Esophagus muscularis mucosa (tissue), 4 donors: ENCODE measurements at places on chromosomes 12 and 14. TPM values are rescaled to one million over a fixed set of nuclear protein-coding genes. Genes with fewer than 3 reads are reported as not detected.

GRCh38 chr12:19597167-19598026 is 158.1 kb downstream of the AEBP2 start:
- no peak for DNase-seq
- no peak overlapping the region for H3K4me3 ChIP-seq
- H3K27ac ChIP-seq, result no peak overlapping the region

DNA sequence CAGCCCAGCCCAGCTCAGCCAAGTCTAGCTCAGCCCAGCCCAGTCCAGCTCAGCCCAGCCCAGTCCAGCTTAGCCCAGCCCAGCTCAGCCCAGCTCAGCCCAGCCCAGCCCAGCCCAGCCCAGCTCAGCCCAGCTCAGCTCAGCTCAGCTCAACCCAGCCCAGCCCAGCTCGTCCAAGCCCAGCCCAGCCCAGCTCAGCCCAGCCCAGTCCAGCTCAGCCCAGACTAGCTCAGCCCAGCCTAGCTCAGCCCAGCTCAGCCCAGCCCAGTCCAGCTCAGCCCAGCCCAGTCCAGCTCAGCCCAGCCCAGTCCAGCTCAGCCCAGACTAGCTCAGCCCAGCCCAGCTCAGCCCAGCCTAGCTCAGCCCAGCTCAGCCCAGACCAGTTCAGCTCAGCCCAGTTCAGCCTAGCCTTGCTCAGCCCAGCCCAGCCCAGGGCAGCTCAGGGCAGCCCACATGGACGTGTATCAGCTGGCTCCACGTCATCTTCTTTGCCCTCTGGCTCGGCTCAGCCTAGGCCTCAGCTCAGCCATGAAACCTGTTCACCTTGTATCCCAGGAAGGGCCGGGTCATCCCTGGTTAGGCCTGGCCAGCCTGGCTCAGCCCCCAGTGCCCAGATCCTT is 185.6 kb downstream of the TMEM121 start:
- H3K36me3 ChIP-seq, result no peaks in the 10 kb centered on the region
- no peak overlapping the region for H3K27ac ChIP-seq
- H3K4me1 ChIP-seq, result no peaks in the 10 kb centered on the region
- no peak overlapping the region for H3K4me3 ChIP-seq
- no peaks in the 10 kb centered on the region for H3K27me3 ChIP-seq

GRCh38 chr14:106508216-106508615 is 981.8 kb downstream of the TMEM121 start:
- H3K4me1 ChIP-seq, result no peaks in the 10 kb centered on the region
- H3K27me3 ChIP-seq, result peaks cover 16% of the 10 kb centered on the region
- no peak overlapping the region for H3K27ac ChIP-seq
- H3K36me3 ChIP-seq, result no peaks in the 10 kb centered on the region

DNA sequence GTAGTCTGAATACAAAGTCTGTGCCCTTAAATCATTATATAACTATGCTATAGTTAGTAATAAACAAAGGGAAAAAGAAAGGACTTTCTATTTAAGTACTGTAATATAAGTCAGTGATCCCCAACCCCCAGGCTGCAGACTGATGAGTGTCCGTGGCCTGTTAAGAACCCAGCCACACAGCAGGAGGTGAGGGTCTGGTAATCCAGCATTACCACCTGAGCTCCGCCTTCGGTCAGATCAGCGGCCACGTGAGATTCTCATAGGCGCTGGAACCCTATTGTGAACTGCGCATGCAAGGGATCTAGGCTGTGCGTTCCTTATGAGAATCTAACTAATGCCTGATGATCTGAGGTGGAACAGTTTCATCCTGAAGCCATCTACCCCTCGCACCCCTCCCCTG is 15.7 kb downstream of the NFYB start:
- H3K36me3 ChIP-seq, result peaks cover 12% of the 10 kb centered on the region
- peaks cover 29% of the 10 kb centered on the region for H3K4me1 ChIP-seq
- peak overlapping the region; percentile 34 for H3K27ac ChIP-seq
- H3K4me3 ChIP-seq, result no peak overlapping the region
- H3K27me3 ChIP-seq, result no peaks in the 10 kb centered on the region
- no peak for DNase-seq

DNA sequence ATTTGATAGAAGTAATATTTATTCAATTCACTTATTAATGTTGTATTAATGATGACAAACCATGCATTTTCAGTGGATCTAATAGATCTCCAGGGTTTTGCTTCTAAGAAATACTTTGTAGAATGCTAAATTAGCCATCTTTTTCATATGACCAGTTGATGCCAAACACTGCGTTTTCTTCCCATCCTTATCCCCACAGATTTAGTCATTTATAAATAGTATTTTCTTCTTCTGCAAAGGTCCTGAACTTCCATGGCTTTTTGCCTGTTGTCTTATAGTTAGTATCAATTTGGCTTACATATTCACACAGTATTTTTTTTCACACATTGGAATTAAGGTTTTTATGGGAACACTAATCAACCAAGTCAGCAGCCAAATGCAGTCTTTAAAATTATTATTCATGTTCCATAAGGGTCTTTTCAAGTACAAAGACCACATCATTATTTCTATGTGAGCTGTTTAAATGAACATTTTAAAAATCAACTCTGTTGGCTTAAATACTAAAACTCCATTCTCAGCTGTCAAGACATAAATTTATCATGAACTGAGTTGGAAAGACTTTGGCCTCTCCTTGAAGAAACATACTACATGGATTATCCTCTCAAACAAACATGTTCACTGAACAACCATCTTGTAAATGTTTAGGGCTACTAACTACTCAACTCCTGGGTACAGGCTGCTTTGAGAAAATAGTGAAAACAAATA is 1278.4 kb upstream of the FLRT2 start:
- H3K27me3 ChIP-seq, result no peaks in the 10 kb centered on the region
- no peaks in the 10 kb centered on the region for H3K36me3 ChIP-seq

GRCh38 chr14:50344116-50344775 is 32.1 kb downstream of the DMAC2L start:
- no peaks in the 10 kb centered on the region for H3K27me3 ChIP-seq
- H3K4me1 ChIP-seq, result peaks cover 56% of the 10 kb centered on the region
- no peak for DNase-seq
- no peaks in the 10 kb centered on the region for H3K36me3 ChIP-seq

- no peaks in the 10 kb centered on the region for H3K36me3 ChIP-seq
- H3K4me1 ChIP-seq, result no peaks in the 10 kb centered on the region
- H3K27ac ChIP-seq, result no peak overlapping the region
- DNase-seq, result peak; percentile 74
Observed at GRCh38 chr12:34395056-34396005, 373.0 kb downstream of the ALG10 start.

DNA sequence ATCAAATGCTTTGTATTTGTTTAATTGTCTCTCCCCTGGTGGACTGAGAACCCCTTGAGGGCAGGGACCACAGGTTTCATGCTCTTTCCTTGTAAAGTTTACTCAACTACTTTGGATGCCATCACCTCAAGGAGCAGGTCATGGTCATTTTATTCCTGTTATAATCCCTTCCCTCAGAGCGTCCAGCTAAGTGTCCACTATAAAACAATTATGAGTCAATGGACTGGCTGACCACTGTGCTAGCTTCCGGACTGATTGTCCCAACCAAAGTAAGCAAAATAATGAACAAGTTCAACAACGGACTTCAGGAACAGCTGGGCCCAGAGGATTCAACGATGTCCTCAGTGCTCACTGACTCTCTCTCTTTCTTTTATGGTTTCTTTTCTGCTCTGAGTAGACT is 18.2 kb downstream of the AK7 start:
- peak; percentile 68 for DNase-seq
- H3K4me1 ChIP-seq, result no peaks in the 10 kb centered on the region
- no peaks in the 10 kb centered on the region for H3K27me3 ChIP-seq
- H3K36me3 ChIP-seq, result no peaks in the 10 kb centered on the region
- H3K27ac ChIP-seq, result no peak overlapping the region

DNA sequence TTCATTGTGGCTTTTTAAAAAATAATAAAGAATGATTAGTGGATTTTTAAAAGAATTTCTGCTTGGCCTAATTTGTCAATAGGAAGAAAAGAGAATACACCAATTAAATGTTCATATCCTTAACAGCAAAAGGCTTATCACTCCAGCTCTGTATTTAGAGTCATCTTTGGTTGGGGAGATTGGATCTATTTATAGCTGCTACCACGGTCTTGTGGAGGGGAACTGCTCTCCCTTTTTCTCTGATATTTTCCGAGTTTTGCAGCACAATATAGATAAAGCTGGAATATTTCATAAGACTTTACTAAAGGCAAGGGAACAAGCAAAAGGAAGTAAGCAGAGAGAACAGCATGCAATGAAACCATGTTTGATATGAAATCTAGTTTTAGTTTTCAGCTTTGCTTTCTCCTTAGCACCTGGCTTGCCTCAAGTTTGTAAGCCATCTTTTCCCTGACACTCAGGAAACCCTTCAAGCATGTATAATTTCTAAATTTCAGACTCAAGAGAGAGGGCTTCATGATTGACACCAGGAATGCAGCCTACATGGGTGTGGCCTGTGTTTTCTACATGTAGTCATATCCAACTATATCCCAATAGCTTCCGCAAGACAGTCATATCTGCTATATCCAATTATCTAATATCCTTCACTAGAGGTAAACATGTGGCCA is 35.2 kb downstream of the BRMS1L start:
- no peaks in the 10 kb centered on the region for H3K4me1 ChIP-seq
- peaks cover 43% of the 10 kb centered on the region for H3K36me3 ChIP-seq
- H3K27ac ChIP-seq, result no peak overlapping the region
- H3K27me3 ChIP-seq, result no peaks in the 10 kb centered on the region

DNA sequence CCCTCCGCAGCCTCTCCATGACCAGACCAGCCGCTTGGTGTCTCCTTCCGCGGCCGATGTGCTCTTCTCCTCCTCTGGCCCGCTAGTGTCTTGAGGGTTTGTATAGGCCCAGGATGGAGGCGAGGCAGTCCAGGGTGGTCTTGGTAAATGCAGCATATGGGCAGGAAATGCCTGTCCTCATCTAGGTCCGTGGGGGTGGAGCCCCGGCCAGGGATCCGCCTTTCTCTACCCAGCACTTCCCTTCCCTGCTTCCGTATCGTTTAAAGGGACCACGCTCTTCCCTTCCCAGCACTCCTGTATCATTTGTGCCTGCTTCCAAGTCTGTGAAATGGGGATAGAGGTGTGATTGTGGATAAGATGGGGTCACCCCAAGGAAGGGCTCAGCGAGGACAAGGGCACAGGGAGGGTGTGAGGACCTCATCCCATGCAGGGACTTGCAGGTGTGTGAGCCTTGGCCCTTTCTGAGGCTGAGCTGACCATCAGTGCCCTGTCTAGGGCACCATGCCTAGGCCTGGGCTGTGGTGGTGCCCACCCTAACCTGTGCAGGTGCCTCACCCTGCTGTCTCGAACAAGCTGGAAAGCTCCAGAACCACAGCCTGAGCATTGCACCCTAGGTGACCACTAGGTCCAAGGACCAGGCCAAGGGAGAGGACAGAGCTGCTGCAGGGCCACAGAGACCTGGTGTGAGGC is 326.8 kb upstream of the RTL1 start:
- H3K36me3 ChIP-seq, result no peaks in the 10 kb centered on the region
- H3K27ac ChIP-seq, result no peak overlapping the region
- H3K4me1 ChIP-seq, result no peaks in the 10 kb centered on the region
- no peak overlapping the region for H3K4me3 ChIP-seq

The CLBA1 gene
- total RNA-seq, result 9.8 TPM

The TMEM63C gene
- 5.0 TPM for total RNA-seq

The GPR65 gene
- total RNA-seq, result 0.57 TPM

The RIPK3 gene
- total RNA-seq, result 6.4 TPM
